Cerebellar nuclear complex (tissue), 1 donor: ENCODE measurements at places on chromosomes 16 and 17.

GRCh38 chr17:21044971-21045370, 2.2 kb upstream of the USP22 start:
- DNase-seq = no peak

- no peak for DNase-seq
Observed at GRCh38 chr16:1550696-1551095, 17.2 kb downstream of the TMEM204 start.

DNA sequence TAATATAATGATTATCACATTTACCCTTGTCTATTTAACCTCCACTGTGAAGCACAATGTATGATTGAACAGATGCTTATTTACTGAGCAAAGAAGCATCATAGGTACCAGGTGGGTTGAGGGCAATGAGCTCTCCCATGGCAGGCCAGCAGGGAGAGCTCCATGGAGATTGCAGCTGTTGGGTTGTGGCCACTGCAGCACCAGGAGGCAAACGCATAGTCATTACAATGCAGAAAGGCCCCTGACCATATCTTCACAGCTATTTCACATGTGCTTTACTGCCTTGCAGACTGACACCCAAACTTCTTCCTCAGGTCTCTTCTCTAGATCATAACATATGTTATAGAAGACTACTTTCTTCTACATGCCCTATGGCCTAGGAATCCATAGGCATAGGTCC, 75.0 kb downstream of the MMD start:
- DNase-seq = no peak

GRCh38 chr17:57808882-57809281, 41.0 kb downstream of the MRPS23 start:
- DNase-seq = no peak

- DNase-seq = no peak
Observed at GRCh38 chr16:30715750-30716445, 16.9 kb downstream of the SRCAP start.

DNA sequence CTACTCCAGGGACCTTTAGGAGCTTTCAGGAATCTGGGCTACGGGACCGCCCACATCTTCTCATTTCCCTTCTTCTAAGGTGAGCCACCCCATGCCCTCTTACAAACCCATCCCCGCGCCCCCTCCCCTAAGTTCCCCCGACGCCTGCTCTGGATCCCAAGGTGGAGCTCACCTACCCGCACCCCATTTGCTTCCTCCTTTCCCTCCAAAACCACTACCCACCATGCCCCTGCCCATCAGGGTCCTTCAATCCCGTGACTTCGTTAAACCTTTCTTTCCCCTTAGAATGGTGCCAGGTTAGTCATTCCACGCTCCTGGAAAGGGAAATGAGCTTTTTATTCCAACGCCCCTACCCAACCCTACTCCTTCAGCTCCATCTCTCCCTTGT, 326 bp upstream of the MTMR4 start:
- no peak for DNase-seq

GRCh38 chr16:14309906-14310305, 238.8 kb downstream of the MRTFB start:
- no peak for DNase-seq
